GM12864 (cell line): ENCODE measurements at places on chromosomes 5 and 9.

- DNase-seq, result no peak
Measured at GRCh38 chr9:92312887-92313623, 12.1 kb downstream of the NOL8 start.

DNA sequence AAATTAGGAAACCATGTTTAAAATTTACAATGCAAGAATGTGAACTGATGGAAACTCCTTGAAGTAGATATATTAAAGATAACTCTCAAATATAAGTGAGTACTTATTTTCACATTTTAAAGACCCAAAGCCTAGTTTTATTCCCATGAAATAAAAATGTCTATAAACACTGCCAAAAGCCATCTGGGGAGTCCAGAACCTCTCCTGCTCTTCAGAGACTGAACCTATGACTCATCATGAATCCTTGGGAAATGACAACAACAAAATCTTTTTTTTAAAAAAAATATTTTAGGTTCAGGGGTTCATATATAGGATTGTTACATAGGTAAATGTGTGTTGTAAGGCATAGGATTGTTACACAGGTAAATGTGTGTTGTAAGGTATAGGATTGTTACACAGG lies 33.8 kb upstream of the FYB1 start:
- no peak for DNase-seq

DNA sequence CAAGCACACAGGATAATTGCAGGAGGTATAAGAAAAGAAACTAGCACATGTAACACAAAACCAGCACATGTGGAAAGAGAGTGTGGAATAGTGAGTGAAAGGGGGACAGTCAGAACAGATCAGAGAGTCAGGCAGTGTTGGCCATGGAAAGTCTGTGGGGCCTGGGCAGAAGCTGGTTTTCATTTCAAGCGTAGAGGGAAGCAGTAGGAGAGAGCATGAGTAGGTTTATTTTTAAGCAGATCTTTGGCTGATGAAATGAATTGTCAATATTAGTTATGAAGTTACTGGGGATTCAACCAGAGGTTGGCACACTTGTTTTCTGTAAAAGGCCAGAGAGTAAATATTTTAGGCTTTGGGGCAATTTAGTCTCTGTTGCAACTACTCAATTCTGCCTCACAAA lies 283.1 kb downstream of the SMARCA2 start:
- DNase-seq, result no peak

GRCh38 chr9:128191406-128192046 lies at the start of gene CIZ1:
Gene CIZ1, minus strand, starts transcription at chr9:128191572. Its CDS starts 715 bp downstream, at chr9:128190857.
- DNase-seq, result peak; percentile 42

DNA sequence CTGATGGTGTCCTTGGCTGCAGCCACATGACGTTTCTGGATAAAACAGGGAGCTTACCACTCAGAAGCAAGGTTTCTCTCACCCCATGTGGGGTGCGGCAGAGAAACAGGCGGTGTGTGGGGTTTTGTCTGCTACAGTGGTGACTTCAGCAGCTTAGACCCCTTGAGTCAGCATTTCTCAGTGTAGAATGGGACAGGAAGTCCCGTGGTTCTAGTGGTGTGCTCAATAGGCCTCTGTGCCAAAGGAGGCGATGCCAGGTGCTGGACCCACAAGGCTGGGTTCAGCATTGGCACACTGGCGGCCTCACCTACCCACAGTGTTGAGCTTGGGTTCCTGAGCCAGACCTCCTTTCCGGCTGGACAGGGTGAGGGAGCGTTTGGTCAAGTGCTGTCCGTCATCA lies 125.2 kb upstream of the SMIM23 start:
- no peak for DNase-seq

DNA sequence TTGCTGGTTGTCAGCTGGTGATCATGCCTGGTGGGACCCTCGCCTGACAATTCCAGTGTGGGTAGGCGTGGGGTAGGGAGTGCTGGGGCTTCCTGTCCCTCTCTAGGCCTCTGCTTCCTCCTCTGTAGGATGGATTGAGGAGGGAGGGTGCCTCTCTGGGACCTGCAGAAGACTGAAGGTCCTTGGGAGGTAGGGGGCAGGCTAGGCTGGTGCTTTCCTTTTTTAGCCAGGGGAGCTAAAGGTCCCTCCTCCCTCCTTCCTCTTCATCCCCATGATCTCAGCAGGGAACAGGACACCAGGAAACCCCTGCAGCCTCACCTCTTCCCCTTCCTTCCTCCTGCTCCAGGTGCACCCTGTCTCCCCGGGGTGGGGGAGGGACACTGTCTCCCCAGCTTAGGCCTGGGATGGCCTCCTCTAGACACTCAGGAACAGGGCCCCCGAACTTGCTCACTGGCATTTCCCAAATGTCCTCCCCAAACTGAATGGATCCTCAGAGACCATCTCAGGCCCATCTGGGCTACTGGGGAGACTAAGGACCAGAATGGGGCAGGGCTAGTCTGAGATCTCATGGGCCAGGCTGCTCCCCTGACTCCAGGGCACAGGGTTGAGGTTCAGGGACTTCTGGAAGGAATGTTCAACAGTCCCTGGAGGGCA lies 8.4 kb downstream of the SH2D3C start:
- no peak for DNase-seq

DNA sequence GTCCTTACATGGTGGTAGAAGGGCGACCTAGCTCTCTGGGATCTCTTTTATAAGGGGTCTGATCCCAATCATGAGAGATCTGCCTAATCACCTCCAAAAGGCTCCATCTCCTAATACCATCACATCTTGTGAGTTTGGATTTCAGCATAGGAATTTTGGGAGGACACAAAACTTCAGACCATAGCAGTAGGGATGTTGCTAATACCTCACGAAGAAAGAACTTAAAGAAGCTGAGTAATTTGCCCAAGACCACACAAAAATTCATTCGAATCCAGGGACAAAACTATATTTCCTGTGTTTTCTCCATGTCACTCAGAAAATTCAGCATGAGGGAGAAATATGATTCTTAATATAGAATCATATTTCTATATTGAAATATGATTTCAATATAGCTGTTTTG lies 32.7 kb downstream of the MTAP start:
- no peak for DNase-seq

GRCh38 chr9:5516453-5517220 lies 6.3 kb downstream of the PDCD1LG2 start:
- DNase-seq, result no peak

DNA sequence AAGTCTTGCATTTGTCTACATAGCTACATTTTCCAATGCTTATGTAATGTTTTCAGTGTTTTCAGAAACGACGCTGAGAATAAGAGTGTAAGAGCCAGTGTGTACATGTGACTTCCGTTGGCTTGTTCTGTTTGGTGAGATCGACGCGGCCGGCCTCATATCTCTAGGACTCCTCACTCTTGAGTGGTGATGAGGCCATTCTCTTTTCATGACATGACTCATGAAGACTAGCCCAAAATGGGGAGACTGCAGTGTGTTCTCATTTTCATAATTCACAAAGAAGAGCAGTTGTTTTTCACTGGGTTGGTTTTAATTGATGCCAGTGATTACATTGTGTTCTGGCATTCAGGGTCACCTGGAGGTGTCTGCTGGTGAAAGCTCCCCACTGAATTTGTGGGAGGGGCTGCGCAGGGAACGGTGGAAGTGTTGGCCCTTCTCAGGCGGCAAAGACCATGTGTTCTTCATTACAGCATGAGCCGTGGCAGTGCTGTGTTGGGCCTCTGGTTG lies 131.5 kb upstream of the OTULINL start:
- DNase-seq, result no peak

GRCh38 chr5:120512791-120513650 lies 48.9 kb downstream of the PRR16 start:
- no peak for DNase-seq

GRCh38 chr5:14364576-14365472 lies 216.8 kb upstream of the OTULINL start:
- DNase-seq, result no peak

DNA sequence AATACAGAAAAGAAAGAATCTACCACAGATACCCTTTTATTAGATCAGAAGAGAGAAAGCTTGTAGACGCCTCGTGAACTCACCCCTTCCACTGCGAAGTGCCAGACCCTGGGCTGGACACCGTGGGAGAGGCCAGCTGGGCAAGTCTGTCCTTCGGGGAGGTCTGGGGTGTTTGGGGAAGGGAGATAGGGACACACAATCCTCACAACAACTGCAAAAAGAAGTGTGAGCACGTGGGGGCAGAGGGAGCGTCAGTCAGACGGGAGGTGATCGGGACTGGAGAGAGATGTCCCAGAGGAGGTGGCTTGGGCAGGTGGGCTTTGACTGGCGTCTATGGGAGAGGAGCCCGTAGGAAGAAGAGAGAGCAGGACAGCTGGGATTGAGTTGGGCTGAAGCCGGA lies 27.3 kb upstream of the GRHPR start:
- no peak for DNase-seq

GRCh38 chr9:79664375-79664831 lies 92.6 kb downstream of the TLE4 start:
- DNase-seq, result no peak

GRCh38 chr9:113665064-113665463 lies 201.5 kb downstream of the RGS3 start:
- DNase-seq, result no peak

DNA sequence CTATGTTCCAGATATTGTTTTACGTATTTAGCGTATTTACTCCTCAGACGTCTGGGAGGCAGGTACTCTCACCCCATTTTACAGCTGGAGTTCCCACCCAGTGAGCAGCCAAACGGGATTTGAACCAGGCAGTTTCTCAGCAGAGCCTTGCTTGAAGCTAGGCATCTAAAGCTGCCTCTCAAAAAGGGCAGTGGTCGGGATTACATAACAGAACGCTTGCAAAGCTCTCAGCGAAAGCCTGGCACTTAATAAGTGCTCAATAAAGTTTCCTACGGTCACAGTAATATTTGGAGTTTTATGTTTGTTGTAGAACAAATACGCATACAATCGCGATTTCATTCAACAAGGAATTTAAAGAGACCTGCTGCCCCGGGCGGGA lies 286 bp upstream of the BSPRY start:
- DNase-seq, result no peak

DNA sequence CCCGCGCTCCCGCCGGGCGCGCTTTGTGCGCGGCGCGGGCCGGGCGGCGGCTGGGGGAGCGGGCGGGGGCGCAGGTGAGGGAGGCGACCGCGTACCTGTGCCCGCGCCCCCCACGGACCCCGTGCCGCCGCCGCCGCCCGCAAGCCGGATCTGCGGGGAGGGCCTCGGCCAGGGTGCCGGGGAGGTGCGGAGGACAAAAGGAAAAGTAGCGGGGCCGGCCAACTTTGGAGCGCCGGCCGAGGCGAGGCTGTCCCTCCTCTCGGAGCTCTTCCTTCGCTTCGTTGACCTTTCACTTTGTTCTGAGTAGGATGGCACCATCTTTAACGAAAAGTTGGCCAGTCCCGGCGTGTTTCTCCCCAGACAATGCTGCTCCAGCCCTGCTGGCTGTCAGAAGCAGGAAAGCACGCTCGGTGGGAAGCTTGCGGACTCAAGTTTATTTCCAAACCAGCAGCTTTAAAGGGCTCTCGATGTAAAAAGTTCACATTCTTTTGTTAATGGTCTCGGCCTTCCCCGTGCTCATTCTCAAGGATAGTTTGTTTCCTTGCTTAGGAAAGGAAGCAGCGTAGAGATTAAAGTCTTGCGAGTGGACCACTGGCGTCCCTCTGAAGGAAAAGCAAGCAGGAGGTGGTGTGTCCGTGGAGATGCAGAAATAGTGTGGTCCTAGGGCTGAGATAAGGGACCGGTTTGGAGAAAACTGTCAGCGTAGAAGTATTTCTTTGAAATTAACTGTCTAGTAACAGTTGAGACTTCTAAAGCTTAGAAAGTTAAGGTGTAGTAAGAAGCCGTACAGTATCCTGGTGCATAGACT lies 639 bp downstream of the EHMT1 start:
- DNase-seq, result no peak

DNA sequence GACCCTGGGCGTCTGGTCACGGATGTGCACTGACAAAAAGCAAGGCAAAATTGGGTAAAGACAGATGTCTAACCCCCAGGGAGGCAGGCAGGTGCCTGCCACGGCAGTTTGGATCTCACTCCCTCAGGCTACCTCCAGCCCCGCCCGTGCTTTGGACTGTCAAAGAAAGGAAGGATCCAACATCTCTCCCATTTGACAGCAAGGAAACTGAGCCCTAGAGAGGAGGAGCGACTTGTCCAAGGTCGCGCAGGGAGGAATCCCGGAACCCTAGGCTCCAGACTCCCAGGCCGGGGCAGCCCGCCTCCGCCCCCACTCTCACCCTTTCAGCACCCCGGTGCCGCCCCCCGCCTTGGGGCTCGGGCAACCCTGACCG lies 376 bp downstream of the GOLGA1 start:
- DNase-seq, result no peak

DNA sequence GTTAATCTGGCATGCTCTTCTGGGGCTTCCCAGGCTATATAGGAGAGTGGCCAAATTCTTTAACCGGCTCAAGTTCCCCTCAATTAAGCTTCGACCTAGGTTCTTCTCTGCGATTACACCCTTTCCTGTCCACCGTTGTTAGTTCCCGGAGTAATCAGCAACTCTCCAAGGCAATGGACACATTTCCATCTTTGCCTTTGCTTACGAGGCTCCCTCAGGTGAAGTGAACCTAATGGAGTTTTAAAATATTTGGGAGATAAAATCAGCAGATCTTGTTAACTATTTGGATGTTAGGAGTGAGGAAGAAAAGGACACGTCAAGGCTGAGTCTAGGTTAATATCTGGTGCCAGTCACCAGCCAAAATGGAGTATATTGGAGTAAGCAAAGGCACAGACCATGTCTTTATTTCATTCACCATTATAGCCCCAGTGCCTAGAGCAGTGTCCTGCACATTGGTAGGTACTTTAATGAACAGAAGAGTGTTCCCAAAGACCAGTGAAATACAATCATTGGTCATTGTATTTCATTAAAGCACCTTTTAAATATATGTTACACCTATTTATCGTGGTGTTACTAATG lies 515 bp downstream of the UTP15 start:
- no peak for DNase-seq

GRCh38 chr5:73346878-73347408 lies 101.6 kb downstream of the FOXD1 start:
- no peak for DNase-seq

DNA sequence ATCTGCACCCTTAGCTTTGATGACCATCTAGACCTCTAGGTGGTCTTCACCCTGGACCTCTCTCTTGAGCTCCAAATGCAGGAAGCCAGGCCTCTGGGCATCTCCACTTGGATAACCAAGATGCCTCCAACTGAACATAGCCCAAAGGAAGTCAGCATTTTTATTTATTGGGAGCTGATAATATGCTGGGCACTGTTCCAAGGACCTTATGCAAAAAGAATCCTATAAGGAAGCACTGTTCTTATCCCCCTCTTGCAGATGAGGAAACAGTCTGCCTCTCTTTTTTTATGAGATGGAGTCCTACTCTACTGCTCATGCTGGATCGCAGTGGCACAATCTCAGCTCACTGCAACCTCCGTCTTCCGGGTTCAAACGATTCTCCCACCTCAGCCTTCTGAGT lies 219.9 kb downstream of the CDK5RAP2 start:
- DNase-seq, result no peak

DNA sequence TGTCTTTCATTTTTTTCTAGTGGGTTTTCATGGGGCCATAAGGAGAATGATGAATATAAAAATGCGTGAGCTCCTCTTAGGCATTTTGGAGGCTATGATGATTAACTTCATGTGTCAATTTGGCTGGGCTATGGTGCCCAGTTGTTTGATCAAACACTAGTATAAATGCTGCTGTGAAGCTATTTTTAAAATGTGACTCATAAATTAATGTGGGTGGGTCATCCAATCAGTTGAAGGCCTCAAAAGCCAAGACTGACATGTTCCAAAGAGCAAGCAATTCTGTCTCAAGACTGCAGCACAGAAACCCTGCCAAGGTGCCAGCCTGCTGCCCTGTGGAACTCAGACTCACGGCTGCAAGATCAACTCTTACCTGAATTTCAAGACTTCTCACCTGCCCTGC lies 24.4 kb upstream of the ICE1 start:
- no peak for DNase-seq
